ENCODE measurements at places on chromosomes 13 and 19.

DNA sequence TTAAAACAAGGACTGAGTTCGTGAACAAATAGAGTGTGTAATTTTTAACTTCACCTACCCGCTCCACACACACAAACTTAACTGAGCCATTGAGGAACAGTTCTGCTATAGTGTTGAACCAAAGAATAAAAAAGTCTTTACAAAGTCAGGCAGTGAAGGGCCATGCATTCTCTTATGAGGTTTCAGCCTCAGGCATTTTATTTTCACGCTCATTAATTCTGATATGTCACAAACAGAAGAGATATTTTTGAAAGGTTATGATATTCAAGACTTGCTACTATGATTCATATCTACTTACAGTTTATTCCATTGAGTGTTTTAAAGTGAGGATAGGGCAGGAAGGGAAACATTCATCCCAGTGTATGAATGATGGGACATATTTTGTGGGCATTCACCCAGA lies 282.2 kb downstream of the SLITRK5 start:
- no peak for DNase-seq

GRCh38 chr13:97953376-97953970 lies at the start of gene IPO5:
Gene IPO5, plus strand, starts transcription at chr13:97953675. Its CDS starts 23,022 bp downstream, at chr13:97976697.
- DNase-seq = no peak

DNA sequence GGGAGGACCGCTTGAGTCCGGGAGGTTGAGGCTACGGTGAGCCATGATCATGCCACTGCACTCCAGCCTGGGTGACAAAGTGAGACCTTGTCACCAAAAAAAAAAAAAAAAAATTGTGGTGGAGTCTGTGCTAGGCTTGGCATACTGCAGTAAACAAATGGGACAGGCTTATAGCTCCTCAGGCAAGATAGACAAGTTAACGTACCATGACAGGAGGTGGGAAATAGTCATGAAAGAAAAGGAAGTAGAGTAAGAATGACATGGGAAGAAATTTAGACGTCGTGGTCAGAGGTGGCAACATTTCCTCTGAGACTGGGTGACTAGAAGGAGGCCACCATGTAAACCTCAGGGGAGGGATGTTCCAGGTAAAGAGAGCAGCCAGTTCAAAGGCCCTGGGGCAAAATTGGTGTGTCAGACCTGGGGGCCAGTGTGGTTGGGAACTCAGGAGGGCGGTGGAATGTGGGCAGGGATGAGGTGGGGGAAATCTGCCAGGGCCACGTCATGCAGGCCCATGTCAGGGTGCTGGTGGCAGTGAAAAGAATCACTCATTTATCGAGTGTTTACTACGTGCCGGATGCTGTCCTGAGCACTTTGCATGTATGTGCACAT lies 5.6 kb downstream of the SNRPA start:
- DNase-seq = no peak

DNA sequence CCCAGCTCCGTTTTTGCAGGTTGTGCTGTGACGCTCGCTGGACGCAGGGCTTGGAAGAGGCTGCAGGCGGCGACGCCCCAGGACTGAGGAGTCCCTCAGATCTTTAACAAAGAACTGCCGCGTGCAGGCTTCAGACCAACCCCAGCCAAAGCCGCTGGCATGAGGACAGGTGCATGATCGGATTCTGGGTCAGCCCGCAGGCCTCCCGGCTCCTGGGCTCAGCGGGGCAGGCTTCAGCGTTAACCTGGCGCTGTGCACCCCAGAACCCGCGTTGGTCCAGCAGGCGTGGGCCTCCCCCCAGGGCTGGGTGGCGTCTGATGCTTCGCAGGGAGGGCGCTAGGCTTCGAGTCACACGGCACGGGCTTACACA lies 920 bp upstream of the TIMM13 start:
- no peak for DNase-seq

- DNase-seq = no peak
These were observed 10.8 kb downstream of the CRYL1 start for GRCh38 chr13:20514866-20515265.

GRCh38 chr19:42497492-42498168 lies 30.7 kb downstream of the CEACAM1 start:
- no peak for DNase-seq

All from GOT3 (cell line).